ENCODE measurements at places on chromosomes 1 and 21.

- peak; percentile 47 for DNase-seq
Measured at GRCh38 chr1:11337580-11338073, 64.6 kb downstream of the UBIAD1 start.

DNA sequence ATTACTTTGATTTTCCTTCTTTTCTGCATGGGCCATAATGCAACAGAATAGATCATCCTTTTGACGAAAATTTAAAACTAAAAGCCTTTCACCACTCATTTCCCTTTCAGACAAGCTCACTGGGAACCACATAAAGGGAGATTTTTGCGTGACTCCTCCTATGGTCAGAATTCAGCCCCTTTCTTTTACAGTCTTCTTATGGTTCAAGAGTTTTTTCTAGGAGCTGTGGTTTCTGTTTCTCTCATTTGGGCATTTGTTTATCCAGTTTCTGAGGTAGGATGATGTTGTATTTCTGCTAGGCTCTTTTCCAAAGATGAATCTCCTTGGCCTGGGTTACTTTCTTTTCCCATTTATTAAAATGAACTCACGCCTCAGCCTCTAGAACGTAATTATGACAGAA, 16.9 kb downstream of the RGS1 start:
- DNase-seq: no peak

GRCh38 chr1:145855426-145855948, 3.4 kb downstream of the PIAS3 start:
- no peak for DNase-seq

DNA sequence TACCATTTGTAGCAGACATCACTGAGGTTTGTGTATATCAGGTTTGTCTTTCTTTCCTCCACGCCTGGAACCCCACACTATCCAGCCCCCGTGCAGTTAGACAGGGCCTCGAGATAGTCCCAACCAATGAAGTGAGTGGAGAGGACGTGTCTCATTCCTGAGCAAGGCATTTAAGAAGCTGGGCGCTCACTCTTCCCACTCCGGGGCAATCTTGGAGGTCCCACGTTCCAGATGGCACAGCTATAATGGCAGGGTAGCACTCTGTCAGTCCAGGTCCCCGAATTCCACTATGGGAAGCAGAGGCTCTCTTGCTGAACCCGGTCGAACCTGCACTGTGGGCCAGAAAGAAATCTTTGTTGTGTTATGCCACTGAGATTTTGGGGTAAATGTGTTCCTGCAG, 57.3 kb upstream of the CSF3R start:
- no peak for DNase-seq

DNA sequence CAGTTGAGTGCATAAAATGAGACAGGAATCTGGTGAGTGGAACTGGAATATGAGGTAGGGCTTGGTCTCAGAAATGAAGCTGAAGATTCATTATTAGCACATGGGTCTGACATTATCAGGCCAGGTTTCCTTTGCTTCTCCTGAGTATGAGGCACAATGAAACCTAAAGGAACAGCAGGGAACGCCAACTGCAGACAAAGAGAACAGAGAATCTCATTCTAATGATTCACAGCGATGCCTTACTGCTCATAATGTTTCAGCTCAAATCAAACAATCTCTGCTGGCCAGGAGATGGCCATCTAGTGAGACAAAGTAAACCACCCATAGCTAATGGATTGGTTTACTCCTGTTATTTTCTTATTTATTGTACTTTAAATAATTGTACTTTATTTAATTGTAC, 133.5 kb downstream of the C1orf21 start:
- DNase-seq: no peak

- no peak for DNase-seq
Measured at GRCh38 chr1:54649130-54649898, 7.7 kb downstream of the MROH7 start.

DNA sequence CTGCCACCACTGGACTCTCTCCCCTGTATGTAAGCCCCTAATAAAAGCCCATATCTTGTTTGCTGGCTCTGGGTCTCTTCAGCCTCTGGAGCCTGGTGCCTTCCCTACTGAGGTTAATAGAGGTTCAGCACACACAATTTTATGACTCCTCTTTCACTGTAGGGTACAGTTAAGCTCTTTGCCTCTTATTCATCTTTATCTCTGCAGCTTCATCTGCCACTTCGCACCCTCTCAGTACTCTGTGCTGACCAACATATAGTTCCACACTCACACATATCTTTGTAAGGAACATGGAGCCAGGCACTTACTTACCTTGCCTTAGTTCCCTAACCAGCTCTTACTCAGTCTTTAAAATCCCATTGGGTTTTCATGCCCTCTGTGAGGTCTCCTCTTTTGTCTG, 4.5 kb downstream of the BTBD8 start:
- DNase-seq: no peak

DNA sequence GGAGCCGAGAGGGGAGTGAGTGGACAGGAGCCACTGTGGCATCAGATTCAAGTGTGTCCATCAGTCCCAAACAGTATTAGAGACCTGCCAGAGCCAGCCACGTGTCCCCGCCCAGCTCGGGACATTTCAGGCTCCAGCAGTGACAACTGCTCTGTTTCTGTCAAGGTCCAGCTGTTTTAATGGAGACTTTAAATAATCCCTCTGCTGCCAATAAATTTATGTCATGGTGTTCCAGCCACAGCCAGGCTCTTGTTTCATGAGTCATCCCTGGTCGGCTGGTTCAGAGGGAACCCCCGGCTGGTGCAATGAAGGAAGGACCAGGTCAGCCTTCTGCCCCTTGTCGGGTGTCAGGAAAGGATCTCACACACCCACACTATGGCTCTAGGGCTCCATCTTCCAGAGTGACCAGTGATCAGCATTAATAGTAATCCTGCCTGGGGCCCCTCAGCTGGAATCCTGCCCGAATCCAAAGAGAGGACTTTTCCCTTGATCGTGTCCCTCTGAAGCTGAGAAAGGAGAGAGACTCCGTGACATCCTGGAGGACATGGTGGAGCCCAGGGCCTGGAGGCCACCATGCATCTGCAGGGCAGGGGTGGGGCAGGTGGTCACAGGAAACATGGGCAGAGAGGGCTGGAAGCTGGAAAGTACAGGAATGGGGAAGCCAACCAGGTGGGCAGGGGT, 197.3 kb downstream of the MATN1 start:
- DNase-seq: no peak

DNA sequence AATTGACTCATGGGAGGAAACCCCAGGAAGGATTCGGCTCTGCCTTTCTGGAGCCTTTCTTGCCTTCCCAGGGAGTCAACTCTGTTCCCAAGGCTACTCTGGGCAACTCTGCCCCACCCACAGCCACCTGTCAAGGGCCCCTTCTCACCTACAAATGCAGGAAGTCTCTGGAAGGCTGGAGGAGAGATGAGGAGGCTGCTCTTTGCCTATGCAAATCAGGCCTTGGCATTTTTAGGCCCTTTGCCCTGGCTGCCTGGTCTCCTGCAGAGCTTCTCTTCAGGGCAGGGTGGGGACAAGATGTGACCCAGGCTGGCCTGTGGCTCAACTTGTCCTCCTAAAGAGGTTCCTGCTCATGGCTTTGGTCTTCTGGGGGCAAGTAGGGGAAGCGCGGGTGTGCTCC, 5.4 kb downstream of the SLC6A9 start:
- DNase-seq: no peak

DNA sequence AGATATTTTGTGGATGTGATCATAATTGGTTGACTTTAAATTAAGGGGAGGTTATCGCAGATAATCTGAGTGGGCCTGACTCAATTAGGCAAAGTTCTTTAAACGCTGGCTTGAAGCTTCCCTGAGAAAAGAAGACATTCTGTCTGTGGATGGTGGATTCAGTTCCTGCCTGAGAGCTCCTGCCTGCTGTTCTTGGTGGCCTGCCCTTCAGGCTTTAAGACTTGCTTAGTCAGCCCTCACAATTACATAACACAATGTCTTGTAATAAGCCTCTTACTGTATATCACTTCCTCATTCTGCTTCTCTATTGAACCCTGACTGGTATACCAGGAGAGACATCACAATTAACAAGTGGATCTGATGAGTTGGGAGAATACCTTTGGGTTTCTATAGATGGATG, 50.2 kb downstream of the KCNJ6 start:
- DNase-seq: no peak

GRCh38 chr1:184941735-184942134, 32.6 kb downstream of the NIBAN1 start:
- no peak for DNase-seq

- DNase-seq: no peak
Measured at GRCh38 chr1:70528590-70529333, 117.7 kb downstream of the CTH start.

DNA sequence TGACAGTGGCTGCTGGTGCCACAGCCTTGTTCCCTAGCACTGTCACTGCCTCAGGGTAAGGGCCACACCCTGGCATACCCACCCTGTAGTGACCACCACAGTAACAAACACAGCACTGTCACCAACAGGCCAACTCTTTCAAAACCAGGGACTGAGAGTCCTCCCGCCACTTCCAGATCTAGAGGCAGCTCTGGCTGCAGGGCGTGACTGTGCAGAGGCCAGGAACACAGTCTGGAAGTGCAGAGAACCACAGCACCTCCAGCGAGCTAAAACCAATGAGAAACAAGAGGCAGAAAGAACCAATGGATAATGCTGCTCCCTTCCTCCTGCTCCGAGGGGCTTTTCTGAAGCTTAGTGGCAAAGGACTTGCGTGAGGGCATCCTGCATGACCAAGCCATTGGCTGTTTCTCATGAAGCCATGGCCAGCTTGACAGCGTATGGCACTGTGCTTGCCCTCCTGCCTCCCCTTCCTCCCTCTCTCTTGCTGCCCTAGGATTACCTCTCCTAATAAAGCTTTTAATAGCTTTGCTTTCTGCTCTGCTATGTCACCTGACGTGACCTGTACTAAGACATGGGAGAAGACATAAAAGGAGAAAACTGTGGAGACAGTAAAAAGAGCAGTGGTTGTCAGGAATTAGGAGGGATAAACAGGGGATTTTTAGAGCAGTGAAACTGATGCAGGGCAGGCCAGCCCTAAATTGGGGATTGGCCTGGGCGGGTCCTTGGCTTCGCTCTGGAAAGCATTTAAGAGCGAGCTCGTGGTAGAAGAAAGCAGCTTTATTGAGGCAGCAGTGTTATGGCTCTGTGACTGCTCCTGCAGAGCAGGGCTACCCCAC, 7.2 kb downstream of the PARP1 start:
- DNase-seq: no peak

DNA sequence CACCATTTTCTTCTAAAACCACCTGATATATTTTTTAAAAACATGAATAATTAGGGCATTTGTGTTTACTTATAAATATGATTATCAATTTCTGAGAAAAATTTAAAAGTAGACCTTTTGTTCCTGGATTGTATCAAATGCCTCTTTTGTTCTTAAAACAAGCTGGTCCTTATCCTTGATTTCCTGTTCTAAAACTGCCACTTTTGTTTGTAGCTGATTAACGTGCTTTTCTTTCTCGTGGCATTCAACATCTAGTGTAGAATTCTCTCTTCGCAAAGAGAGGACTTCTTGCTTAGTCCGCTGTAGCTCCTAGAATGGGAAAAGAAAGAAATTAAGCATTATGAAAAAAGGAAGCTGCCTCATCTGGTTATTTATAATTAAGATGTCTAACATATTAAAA, 25.0 kb downstream of the SASS6 start:
- no peak for DNase-seq

DNA sequence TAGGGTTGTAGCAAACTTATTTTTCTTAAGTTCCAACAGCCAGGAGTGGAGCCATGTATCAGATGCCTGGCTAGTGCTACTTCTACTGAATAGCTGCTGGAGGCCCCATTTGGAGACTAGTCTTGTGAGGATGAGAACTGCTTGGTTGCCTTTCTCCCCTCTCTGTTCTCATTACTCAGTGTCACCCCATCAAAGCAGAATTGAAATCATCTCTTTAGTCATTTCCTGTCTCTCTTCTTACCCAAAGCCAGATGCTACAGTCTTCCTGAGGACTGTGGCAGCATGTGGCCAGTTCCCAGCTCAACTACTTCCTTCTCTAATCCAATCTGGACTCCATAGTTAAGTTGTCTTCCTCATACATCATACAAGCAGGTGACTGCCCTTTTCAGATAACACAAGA, 197.5 kb downstream of the BRINP2 start:
- no peak for DNase-seq

DNA sequence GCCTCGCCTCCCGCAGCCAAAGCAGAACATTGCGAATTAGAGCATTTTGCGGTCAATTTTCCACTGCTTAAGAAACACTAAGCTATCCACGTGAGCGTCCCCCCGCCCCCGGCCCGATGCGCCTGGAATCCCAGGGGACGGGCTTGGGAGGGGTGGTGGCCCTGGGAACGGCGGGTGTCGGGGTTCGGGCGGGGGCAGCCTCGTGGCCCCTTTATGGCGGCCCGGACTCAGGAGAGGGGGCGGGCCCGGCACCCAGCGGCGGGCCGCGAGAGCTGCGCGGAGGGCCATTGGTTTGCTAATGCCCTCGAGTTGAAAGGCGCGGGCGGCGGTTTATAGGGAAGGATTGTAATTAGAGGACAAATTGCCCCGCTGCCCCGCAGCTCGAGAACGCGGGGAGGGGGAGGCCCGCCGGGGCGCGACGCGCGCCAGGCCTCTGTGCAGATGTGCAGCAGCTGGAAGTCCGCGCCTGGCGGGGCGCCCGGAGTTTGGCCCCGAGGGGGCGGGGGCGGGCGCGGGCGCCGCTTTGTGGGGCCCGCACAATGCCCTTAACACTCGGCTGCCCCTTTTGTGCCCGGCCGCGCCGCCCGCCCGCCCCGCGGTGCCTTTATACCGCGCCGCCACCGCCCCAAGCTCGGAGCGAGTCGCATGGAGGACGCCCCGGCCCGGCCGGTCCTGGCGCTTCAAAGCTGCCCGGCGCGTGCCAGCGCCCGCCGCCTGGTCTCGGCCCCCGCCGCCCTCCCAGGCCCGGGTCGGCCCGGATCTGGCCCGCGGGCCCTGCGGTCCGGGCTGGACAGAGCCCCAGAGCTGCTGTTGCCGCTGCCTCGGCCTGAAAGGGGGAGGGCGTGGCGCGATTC, 1.9 kb upstream of the HES3 start:
- DNase-seq: no peak

GRCh38 chr21:35096959-35097358, 47.9 kb upstream of the RUNX1 start:
- DNase-seq: no peak

GRCh38 chr1:222792744-222793143, 22.1 kb upstream of the DISP1 start:
- DNase-seq: no peak

DNA sequence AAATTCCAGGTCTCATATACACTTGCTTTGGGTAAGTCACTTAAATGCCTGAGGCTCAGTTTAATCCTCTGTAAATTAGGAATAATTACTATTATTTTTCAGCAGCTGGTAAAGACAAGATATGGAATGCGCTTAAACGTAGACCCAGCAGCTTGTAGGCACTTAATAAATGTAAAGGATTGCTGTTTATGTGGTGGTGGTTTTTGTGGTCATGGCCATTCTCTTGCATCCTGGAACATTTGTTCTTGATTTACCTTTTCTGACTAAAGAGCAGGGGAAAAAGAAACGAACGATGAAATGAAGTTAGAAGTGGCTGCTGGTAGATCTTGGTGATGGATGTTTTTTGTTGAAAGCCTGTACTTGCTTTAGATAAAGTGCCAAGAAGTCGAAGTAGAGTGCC, 195.0 kb upstream of the FOXD3 start:
- no peak for DNase-seq
